ENCODE measurements at places on chromosomes 16 and 17.

- DNase-seq, result no peak
Measured at GRCh38 chr16:11183035-11183812, 72.8 kb downstream of the SOCS1 start.

DNA sequence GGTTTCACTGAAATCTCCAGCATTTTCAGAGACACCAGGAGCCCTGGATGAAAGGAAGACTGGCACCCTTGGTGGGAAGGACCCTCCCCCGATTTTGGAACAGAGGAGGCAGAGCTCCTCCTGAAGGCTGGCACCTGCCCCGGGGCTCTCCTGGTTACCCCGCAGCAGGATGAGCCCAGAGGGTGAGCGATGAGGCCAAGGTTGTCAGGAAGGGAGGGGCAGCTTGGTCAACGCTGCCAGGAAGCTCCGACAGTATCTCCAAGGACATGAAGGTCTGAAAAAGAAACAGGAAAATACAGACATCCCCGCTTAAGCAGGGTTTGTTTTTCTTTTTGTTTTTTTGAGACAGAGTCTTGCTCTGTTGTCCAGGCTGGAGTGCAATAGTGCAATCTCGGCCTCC is 15.5 kb upstream of the ACSF3 start:
- no peak for DNase-seq

DNA sequence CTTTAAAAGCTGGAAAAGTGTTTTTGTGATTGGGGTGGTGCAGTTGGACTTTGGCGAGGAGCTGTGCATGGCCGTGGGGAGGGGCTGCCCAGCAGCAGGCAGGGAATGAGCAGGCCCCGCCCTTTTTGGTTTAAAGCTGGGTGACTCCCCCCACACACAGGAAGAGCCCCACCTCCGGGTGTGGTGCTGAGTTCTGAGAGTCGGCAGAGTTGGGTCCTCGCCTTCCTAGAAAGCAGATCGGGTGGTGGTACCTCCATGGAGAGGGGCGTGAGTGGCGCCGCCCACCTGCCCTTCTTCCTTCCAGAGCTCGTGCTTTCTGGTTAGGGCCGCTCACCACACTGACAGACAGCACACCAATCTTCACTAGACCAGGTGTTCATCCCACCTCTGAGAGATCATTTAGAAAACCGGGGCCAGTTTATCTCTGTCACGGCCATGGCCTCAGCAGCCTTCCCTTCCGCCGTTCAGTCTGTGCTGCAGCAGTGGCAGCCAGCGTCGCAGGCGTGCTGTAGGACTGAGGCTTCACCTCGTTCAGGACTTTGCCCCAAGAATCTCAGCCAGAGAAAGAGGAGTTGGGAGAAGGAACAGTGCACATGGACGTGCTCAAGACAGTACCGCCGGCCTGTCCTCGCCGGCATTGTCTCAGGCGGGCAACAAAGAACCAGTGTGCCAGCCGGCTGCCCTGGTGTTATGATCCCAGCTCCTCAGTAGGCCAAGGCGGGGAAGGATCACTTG is 144.0 kb upstream of the CHMP6 start:
- no peak for DNase-seq

- no peak for DNase-seq
Measured at GRCh38 chr16:55661941-55662643, 6.3 kb downstream of the SLC6A2 start.

GRCh38 chr16:86994215-86994614 is 323.0 kb downstream of the C16orf95 start:
- no peak for DNase-seq

DNA sequence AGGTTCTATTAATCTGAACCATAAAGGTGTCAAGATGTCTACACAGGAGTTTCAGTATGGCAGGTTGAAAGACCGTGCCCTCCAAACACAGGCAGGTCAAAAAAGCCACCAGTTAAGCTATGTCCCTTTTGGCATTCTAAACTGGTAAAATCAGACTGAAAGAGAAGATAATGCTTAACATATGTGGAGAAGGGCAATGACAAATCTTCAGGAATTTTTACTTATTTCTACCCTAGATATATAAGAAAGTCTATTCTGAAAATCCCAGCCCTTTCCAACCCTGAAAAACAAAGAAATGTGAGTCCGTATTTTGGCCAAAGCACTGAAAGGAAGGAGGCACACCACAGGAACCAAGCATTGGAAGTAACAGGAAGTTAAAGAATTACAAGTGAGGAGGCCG is 16.5 kb downstream of the AP1G1 start:
- no peak for DNase-seq

DNA sequence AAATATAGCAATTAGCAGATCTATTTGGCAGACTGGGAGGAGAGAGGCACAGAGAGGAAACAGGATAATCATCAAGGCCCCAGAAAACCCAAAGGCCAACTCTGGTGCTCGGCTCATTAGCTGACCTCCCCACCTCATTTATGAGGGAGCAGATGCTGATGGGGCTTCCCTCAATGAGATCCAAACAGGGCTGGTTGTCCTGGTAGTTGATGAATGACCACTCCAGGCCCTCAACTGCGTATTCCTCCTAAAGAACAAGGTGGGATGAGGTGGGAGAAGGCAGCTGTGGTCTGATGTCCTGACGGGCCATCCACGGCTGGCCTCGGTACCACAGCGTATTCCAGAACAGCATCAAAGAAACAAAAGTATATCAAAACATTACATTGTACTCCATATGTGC is 20.8 kb downstream of the ZNHIT3 start:
- no peak for DNase-seq

DNA sequence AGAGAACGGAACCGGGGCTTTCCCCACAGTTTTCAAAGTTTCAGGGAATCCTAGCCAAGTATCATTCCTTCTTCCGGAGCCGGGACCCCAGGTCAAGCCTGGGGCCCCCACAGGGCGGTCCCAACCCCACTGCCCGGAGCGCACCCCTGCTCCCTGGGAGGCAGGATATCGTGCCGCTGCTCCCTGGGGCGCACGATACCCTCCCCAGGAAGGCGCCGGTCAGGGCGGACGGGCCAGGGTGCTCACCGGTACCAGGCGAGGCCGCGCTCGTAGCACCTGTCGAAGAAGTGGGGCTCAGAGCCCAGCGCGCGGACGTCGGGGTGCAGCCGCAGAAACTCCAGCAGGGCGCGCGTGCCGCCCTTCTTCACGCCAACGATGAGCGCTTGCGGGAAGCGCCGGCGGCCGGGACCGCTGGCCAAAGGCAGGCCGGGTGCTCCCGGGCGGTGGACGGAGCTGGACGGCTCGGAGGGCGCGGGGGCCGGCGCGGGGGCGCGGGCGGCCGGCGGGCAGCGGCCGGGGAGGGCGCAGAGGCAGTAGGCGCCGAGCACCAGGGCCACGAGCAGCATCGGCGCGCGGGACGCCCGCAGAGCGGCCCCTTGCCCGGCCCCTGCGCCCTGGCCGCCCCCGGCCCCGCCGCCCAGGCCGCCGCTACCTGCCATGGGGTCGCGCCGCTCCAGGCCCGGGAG is 407 bp downstream of the HS3ST6 start:
- DNase-seq, result no peak

GRCh38 chr16:76583466-76583865 is 306.3 kb downstream of the CNTNAP4 start:
- peak; percentile 57 for DNase-seq

DNA sequence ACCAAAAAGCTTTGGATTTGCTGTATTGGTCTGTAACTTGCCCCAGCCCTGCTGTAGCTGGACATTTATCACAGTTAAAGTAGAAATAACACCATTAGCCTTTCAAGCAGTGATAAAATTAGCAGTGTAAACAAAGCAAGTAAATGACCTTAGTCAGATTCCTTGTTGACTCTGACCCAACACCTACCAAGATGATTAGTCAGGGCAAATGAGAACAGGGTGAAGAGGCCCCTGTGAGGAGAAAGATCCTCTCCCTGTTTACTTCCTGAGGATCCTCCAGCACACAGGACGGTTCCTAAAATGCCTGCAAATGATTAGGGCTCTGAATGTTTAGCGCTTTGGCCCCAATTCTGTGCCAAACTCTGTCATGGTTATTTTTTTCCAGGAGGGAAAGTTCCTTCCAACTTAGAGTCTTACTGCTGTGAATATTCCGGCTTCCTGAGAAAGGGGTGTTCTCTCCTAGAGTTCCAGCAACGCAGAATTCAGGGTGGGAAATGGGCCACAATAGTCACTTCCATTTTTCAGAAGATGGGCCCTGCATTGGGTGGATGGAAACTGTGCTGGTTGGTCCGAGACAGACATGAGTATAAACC is 259.0 kb upstream of the MYOCD start:
- no peak for DNase-seq

- DNase-seq, result no peak
Measured at GRCh38 chr16:12303653-12304052, 327.1 kb downstream of the SNX29 start.

GRCh38 chr17:82884970-82885353 is 45.1 kb upstream of the ZNF750 start:
- no peak for DNase-seq

DNA sequence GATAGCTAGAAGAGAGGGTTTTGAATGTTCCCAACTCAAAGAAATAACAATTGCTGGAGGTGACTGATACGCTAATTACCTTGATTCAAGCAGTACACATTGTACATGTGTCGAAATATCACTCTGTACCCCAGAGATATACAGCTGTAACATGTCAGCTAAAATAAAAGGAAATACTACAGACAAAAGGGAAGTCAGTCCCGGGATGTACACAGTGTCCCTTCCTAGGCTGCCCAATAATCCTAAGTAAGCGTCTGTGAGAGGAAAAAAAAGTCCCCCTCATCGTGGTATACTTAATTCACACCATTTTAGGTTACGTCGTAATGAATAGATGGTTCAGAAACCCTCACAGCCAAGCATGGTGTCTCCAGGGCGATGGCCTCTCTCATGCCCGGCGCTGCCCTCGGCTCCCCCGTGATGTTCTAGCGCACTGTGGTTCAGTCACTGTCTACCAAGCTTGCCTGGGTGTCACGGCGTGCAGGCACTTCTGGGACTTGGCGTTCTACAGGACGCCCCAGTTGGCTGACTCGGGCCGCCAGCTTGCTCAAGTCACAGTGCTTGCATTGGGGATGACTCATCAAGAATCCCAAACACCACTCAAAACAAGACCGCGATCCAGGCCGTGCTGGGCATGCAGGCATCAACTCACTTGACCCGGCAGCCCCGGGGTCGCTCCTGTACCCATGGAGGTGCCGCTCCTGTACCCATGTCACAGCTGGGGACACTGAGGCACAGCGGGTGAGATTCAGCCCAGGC is 27.6 kb downstream of the CCDC40 start:
- DNase-seq, result no peak

- DNase-seq, result no peak
Measured at GRCh38 chr16:83973077-83973476, 5.0 kb downstream of the NECAB2 start.
